ENCODE measurements at places on chromosomes 4 and X.

DNA sequence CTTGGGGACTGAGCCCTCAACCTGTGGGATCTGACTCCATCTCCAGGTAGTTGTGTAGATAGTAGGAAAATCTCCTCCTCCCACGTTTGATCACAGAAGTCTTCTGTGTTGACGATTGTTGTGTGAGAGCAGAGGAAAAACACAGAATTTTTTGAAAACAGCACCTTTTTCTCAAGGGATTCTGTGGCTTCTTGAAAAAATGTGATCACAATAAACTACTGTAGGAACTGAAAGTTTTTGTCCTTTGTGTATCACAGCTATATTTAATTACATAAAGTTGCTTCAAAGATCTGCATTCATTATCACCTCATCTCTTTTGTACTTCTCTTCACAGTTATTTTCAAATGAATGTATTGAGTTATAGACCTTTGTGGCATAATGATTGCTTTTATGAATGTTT, 85.1 kb downstream of the AFF1 start:
- no peak for DNase-seq
- no peak overlapping the region for H3K4me3 ChIP-seq
- H3K4me1 ChIP-seq: peaks cover 61% of the 10 kb centered on the region

DNA sequence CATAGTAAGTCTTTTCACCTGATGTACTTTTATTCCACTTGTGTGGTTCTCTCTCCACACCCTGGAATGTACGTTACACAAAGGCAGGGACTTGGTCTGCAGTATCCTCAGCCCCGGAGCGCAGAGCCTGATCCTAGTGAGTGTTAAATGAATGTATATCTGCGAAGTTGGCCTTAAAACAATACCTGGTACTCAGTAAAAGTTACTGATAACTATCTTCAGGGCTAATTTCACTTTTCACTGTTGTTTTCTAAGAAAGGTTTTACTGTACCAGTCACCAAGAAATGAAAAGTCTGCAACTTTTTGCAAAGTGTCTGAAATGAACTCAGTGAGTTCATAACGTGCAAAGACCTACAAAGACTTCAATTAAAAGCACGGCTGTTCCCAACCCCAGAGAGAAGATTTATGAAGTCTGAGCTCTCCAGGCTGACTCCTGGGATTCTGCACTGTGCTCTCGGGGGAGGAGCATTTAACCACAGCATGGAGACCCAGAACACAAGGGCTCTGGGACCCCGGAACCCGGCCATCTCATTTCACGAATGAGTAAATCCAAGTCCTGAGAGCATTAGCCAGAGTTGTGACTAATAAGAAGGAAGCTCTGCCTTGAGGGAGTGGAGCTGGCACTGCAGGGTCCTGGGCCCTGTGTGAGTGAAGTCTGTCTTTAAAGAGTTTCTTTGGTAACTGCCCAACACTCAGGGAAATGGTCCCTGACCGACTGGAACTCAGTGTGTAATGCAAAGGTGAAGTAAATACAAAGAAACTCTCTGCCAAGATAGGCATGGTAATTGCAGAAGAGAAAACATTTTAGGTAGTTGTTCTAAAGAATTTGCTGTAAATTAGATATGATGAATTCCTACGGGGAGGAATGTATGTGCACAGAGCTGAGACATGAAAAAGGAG, 165.8 kb downstream of the NSUN7 start:
- no peak for DNase-seq
- H3K27ac ChIP-seq: peak overlapping the region; percentile 21
- H3K36me3 ChIP-seq: no peaks in the 10 kb centered on the region
- H3K4me3 ChIP-seq: no peak overlapping the region
- H3K4me1 ChIP-seq: peaks cover 31% of the 10 kb centered on the region

GRCh38 chrX:153882086-153882498, 3.9 kb downstream of the L1CAM start:
- no peak overlapping the region for H3K27ac ChIP-seq
- no peak overlapping the region for H3K4me3 ChIP-seq
- DNase-seq: no peak

GRCh38 chr4:86939729-86940575, 5.1 kb downstream of the AFF1 start:
- peaks cover 65% of the 10 kb centered on the region for H3K4me1 ChIP-seq
- no peaks in the 10 kb centered on the region for H3K27me3 ChIP-seq
- H3K36me3 ChIP-seq: no peaks in the 10 kb centered on the region
- H3K27ac ChIP-seq: peak overlapping the region; percentile 79
- peak overlapping the region; percentile 6 for H3K4me3 ChIP-seq

- H3K4me1 ChIP-seq: no peaks in the 10 kb centered on the region
- H3K4me3 ChIP-seq: no peak overlapping the region
- H3K27ac ChIP-seq: no peak overlapping the region
- no peaks in the 10 kb centered on the region for H3K27me3 ChIP-seq
- H3K36me3 ChIP-seq: no peaks in the 10 kb centered on the region
Measured at GRCh38 chrX:138982365-138982764, 270.8 kb upstream of the FGF13 start.

DNA sequence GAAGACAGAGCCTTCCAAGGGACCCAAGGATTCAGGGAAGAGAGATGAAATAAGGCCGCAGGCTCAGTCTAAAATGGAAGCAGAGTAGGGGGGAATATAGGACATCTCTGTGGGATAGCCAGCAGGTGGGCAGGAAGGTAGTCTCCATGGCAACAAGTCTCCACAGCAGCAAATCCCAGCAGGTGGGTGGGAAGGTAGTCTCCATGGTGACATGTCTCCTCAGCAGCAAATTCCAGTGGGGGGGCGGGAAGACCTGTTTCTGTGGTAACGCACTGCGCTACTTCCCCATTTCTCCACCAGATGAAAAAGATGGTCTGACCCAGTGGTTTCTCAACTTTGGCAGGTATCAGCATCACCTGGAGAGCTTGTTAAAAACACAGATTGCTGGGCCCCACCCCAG, 18.3 kb downstream of the NLGN3 start:
- no peaks in the 10 kb centered on the region for H3K4me1 ChIP-seq
- H3K4me3 ChIP-seq: no peak overlapping the region
- H3K27me3 ChIP-seq: no peaks in the 10 kb centered on the region
- DNase-seq: no peak
- H3K36me3 ChIP-seq: no peaks in the 10 kb centered on the region

Measured in suprapubic skin (tissue), 4 donors.